ENCODE measurements at places on chromosomes 3 and 15. TPM values are rescaled to one million over a fixed set of nuclear protein-coding genes. Genes with fewer than 3 reads are reported as not detected.

- peaks cover 18% of the 10 kb centered on the region for H3K4me1 ChIP-seq
- peak overlapping the region; percentile 53 for H3K27ac ChIP-seq
- H3K36me3 ChIP-seq: no peaks in the 10 kb centered on the region
- peak; percentile 44 for DNase-seq
- no peak overlapping the region for H3K4me3 ChIP-seq
Measured at GRCh38 chr3:64954995-64955636, 267.3 kb upstream of the ADAMTS9 start.

DNA sequence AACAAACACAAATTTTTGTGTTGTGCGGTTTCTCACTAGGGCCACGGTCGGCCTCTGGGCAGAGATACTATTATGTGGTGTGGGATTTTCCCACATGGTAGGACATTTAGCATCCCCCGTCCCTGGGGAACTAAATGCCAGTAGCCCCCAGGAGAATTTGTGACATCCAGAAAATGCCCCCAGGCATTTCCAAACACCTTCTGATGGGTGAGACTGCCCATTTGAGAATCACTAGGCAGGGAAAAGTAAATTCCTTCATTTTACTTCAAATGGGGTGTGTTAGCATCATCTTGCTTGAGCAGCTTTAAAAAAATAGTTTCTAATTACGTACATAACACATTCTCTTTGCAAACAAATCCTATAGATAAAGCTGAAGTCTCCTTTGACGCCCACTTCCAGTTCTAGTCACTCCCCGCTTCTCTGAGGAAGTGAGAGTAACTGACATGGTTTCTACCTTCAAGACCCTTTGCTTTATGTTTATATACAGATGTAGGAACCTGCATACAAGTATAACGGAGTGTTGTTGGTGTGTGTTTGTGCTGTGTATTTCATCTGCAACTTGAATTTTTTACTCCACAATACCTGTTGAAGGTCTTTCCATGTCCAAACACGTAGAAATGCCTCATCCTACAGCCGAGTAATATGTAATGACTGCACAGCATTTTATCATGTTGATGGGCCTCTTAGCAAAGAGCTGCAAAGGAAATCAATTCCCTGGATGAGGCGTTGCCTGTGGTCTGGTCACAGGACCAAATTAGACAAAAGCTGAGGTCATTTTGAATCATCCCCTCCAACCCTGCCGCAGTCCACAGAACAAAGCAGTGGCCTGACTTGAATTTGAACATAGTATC is 31.4 kb upstream of the ZBTB38 start:
- DNase-seq: no peak
- no peak overlapping the region for H3K4me3 ChIP-seq
- no peaks in the 10 kb centered on the region for H3K27me3 ChIP-seq
- no peaks in the 10 kb centered on the region for H3K4me1 ChIP-seq
- H3K27ac ChIP-seq: peak overlapping the region; percentile 54

GRCh38 chr3:123046262-123047061 is 18.9 kb upstream of the SEMA5B start:
- H3K4me3 ChIP-seq: no peak overlapping the region
- H3K4me1 ChIP-seq: peaks cover 10% of the 10 kb centered on the region
- no peaks in the 10 kb centered on the region for H3K36me3 ChIP-seq
- H3K27ac ChIP-seq: no peak overlapping the region
- DNase-seq: no peak
- H3K27me3 ChIP-seq: no peaks in the 10 kb centered on the region

DNA sequence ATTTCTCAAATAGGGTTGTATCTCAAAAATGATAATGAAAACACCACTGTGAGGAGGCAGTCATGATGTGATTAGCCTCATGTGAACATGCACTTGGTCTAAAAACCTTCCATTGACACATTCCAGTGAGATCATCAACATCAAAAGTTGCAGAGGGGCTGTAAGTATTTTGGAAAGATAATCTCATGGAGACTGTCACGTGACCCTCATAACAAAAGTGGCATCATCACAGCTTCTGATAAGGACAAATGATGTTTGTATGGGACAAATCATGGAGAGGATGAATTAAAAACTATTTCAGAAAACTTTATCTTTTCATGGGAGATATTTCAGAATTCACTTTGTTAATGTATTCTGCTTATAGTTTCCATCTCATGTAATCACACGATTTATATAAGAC is 203.1 kb upstream of the NDN start:
- H3K27ac ChIP-seq: no peak overlapping the region
- H3K27me3 ChIP-seq: no peaks in the 10 kb centered on the region
- no peaks in the 10 kb centered on the region for H3K36me3 ChIP-seq
- no peaks in the 10 kb centered on the region for H3K4me1 ChIP-seq
- no peak overlapping the region for H3K4me3 ChIP-seq

DNA sequence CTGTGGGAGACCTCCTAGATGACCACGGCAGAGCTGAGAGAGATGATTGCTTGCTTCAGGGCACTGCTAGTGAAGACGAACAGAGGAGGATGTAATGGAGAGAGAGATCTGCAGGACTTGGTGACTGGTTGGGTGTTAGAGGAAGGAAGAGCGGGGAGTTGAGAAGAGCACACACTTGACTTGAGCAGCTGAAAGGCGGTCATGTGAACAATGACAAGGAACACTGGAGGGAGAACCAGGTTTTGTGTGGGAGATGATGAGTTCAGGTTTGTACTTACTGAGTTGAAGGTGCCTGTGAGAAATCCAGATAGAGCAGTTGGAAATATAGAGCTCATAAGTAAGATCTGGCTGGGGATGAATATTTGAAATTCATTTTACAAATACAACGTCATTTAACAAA is 40.3 kb downstream of the CDAN1 start:
- no peaks in the 10 kb centered on the region for H3K27me3 ChIP-seq
- H3K27ac ChIP-seq: no peak overlapping the region
- H3K4me1 ChIP-seq: no peaks in the 10 kb centered on the region
- no peak for DNase-seq
- no peak overlapping the region for H3K4me3 ChIP-seq

GRCh38 chr3:171365489-171365888 is 94.7 kb downstream of the TNIK start:
- no peak overlapping the region for H3K4me3 ChIP-seq
- no peaks in the 10 kb centered on the region for H3K36me3 ChIP-seq
- H3K4me1 ChIP-seq: no peaks in the 10 kb centered on the region
- DNase-seq: no peak

GRCh38 chr3:186523022-186523421 is 21.2 kb downstream of the CRYGS start:
- H3K4me3 ChIP-seq: no peak overlapping the region
- H3K27me3 ChIP-seq: no peaks in the 10 kb centered on the region
- H3K36me3 ChIP-seq: no peaks in the 10 kb centered on the region
- H3K4me1 ChIP-seq: no peaks in the 10 kb centered on the region
- DNase-seq: no peak
- no peak overlapping the region for H3K27ac ChIP-seq

GRCh38 chr3:28218071-28218916 is 23.1 kb upstream of the CMC1 start:
- H3K27ac ChIP-seq: no peak overlapping the region
- H3K27me3 ChIP-seq: no peaks in the 10 kb centered on the region
- H3K4me3 ChIP-seq: no peak overlapping the region
- H3K4me1 ChIP-seq: no peaks in the 10 kb centered on the region

GRCh38 chr15:55858661-55859060 is 115.7 kb upstream of the PRTG start:
- H3K4me3 ChIP-seq: no peak overlapping the region
- H3K27ac ChIP-seq: no peak overlapping the region
- DNase-seq: no peak
- no peaks in the 10 kb centered on the region for H3K36me3 ChIP-seq
- H3K27me3 ChIP-seq: no peaks in the 10 kb centered on the region

DNA sequence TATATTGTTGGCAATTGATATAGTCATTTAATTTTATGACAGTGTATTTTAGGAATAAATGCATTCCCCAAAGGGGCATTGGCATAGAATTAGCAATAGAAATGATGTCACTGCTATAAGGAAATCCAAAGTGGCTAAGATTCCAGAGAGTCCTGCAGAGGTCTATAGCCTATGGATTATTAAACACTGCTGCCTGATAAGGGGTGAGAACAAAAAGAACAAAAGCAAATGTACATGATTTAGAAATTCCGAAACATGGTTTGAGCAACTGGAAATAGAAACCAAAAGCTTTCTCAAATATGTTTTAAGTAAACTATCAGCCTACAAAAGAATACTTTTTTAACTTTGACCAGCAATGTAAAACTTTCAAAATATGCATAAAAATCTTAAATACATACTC is 280.1 kb upstream of the RASGRP1 start:
- H3K27me3 ChIP-seq: no peaks in the 10 kb centered on the region
- DNase-seq: no peak
- H3K36me3 ChIP-seq: no peaks in the 10 kb centered on the region
- H3K4me3 ChIP-seq: no peak overlapping the region
- no peak overlapping the region for H3K27ac ChIP-seq
- H3K4me1 ChIP-seq: no peaks in the 10 kb centered on the region

- no peaks in the 10 kb centered on the region for H3K27me3 ChIP-seq
- DNase-seq: no peak
- H3K4me3 ChIP-seq: no peak overlapping the region
Measured at GRCh38 chr3:149908424-149908957, 62.2 kb downstream of the PFN2 start.

DNA sequence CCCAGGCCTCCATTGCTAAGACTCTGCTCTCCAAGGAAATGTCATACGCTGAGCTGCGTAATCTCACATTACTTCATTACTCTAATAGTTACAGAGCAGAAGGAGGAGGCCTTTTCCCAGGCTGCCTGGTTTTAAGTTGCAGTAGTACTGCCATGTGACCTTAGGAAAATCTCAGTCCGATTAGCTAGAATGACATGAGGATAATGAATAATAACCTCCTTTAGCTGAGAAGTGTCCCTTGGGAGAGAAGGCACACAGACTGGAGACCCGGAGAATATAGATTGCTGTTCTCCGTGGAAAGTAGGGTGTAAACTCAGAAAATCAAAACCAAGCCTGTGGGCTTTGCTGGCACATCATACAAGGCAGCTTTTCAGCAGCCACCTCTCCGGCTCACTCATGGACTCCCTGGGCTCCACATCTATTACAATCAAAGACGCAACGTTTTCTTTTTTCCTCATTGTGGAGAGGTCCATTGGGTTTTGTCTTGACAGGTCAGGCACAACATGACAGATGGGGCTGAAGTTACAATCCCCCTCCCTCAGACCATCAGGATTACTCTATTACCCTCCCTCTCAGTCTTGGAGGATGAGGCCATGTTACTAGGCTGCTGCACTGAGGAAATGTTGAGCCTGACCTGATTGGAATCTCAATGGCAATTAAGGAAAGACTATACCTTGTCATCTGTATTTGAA is 134.8 kb upstream of the MB21D2 start:
- no peak overlapping the region for H3K4me3 ChIP-seq
- H3K27me3 ChIP-seq: no peaks in the 10 kb centered on the region
- no peaks in the 10 kb centered on the region for H3K4me1 ChIP-seq
- H3K36me3 ChIP-seq: no peaks in the 10 kb centered on the region
- no peak overlapping the region for H3K27ac ChIP-seq

DNA sequence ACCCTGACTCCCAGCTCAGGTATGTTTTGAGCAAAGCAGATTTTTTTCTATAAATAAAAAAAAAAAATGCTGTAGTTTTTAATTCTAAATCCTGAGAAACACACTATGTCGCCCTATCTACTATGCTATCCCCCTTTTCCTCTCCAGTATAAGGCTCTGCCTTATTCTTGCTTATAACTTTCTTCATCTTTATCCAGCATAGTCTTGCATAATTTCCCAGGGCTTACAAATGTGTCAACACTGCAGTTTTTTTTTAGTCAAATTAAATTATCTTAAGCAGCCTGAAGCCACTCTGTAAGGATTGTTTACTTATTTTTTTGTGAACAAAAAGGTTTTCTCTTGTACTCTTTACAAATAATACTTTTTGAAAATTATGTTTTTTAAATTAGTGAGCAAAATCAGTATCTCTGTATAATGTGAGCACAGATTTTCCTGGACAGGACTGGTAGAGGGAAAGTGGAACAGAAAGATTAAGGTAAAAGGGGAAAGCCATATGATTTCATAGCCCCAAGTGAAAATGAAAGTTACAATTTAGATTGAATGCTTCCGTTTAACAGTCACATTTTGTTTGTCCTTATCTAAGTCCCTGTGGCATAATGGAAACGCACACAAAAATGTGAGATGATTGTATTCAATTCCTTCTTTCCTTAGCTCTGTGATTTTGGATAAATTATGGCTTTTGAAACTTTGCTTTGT is 5.6 kb upstream of the PYDC2 start:
- H3K27me3 ChIP-seq: no peaks in the 10 kb centered on the region
- no peak overlapping the region for H3K27ac ChIP-seq
- DNase-seq: no peak
- H3K4me1 ChIP-seq: no peaks in the 10 kb centered on the region
- no peaks in the 10 kb centered on the region for H3K36me3 ChIP-seq

GRCh38 chr3:155934230-155934629 is 63.8 kb downstream of the GMPS start:
- no peaks in the 10 kb centered on the region for H3K27me3 ChIP-seq
- H3K27ac ChIP-seq: no peak overlapping the region
- DNase-seq: no peak
- H3K4me1 ChIP-seq: no peaks in the 10 kb centered on the region
- peaks cover 29% of the 10 kb centered on the region for H3K36me3 ChIP-seq

DNA sequence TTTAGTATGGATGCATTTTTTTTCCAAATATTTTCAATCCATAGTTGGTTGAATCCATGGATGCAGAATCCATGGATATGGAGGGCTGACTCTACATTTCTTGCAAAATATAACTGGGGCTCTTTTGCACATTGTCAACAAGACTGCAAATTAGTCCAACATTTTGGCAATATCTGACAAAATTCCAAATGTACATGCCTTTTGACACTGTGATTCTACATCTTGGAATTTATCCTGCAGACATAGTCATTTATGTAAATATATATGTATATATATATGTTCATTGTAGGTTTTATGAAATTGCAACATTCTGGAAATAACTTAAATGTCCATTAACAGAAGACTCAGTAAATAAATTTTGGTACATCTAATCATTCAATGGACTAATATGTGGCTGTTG is 203.0 kb downstream of the THRB start:
- H3K27me3 ChIP-seq: no peaks in the 10 kb centered on the region
- H3K27ac ChIP-seq: no peak overlapping the region
- no peaks in the 10 kb centered on the region for H3K36me3 ChIP-seq
- DNase-seq: no peak

GRCh38 chr3:78344918-78345317 is 1305.0 kb downstream of the ROBO2 start:
- no peak for DNase-seq
- H3K4me1 ChIP-seq: no peaks in the 10 kb centered on the region
- no peaks in the 10 kb centered on the region for H3K36me3 ChIP-seq
- no peak overlapping the region for H3K4me3 ChIP-seq
- no peak overlapping the region for H3K27ac ChIP-seq

- H3K36me3 ChIP-seq: peaks cover 4% of the 10 kb centered on the region
- no peaks in the 10 kb centered on the region for H3K27me3 ChIP-seq
- no peak overlapping the region for H3K4me3 ChIP-seq
- peak overlapping the region; percentile 78 for H3K27ac ChIP-seq
- H3K4me1 ChIP-seq: peaks cover 78% of the 10 kb centered on the region
Measured at GRCh38 chr15:78046796-78047341, 30.6 kb downstream of the TBC1D2B start.

The CLDN16 gene
- 1.0 TPM for total RNA-seq

The CCR8 gene
- total RNA-seq: not detected

The C2CD4A gene
- total RNA-seq: 0.24 TPM

The FEZF2 gene
- total RNA-seq: not detected

The MYZAP gene
- total RNA-seq: 54.3 TPM

The RETNLB gene
- not detected for total RNA-seq

The AHSG gene
- total RNA-seq: 1.1 TPM

The ARMC8 gene
- 43.8 TPM for total RNA-seq

The GAP43 gene
- not detected for total RNA-seq

The HRG gene
- 0.13 TPM for total RNA-seq

The PRR23C gene
- not detected for total RNA-seq

The HDC gene
- total RNA-seq: 6.3 TPM

The ATP2B2 gene
- total RNA-seq: 0.13 TPM

The IL17RE gene
- total RNA-seq: 33.4 TPM

The SI gene
- not detected for total RNA-seq

The ARHGEF26 gene
- total RNA-seq: 69.8 TPM

Data from upper lobe of left lung (tissue), 6 donors.